Osteoblast (primary cell): ENCODE measurements at places on chromosomes 16 and 17. TPM values are rescaled to one million over a fixed set of nuclear protein-coding genes. Genes with fewer than 3 reads are reported as not detected.

TSC2 gene
- total RNA-seq, result 73.1 and 78.9 TPM in 2 replicates

DNA sequence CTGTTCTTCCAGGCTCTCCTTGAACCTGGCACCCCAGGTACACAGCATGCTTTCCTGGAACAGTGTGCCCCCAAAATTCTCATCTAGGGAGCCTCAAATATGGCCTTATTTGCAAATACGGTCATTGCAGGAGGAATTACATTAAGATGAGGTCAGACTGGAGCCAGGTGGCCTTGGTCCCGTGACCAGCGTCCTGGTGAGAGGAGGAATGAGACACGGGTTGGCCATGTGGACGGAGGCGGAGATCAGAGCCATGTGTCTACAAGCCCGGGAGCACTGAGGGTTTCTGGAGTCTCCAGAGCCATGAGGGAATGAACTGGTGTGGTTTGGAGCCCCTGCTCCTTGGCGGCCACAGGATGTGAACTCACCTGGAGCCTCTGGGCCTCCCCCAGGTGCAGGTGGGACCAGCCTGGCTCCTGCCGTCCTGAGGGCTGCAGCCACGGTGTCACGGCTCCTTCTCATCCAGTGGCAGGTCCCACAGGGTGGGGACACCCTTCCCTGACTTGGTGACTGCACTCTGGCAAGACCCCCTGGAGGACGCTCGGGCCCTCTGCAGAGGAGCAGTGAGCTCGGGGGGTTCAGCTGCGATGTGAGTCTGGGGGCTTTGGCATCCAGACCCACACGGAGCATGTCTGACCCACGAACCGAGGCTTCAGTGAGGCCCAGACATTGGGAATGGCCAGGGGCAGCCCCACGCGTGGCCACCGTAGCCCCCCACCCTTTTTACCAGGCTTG lies 21.8 kb upstream of the GNG13 start:
- peaks cover 10% of the 10 kb centered on the region for H3K4me1 ChIP-seq
- no peaks in the 10 kb centered on the region for H3K36me3 ChIP-seq
- no peak overlapping the region for H3K27ac ChIP-seq
- DNase-seq, result no peak
- peaks cover 34% of the 10 kb centered on the region for H3K27me3 ChIP-seq
- H3K4me3 ChIP-seq, result no peak overlapping the region

GRCh38 chr17:19554393-19554792 lies 20.7 kb downstream of the SLC47A1 start:
- no peaks in the 10 kb centered on the region for H3K36me3 ChIP-seq
- no peak for DNase-seq
- H3K27ac ChIP-seq, result no peak overlapping the region
- H3K4me1 ChIP-seq, result no peaks in the 10 kb centered on the region
- H3K27me3 ChIP-seq, result peaks cover 12% of the 10 kb centered on the region

GRCh38 chr16:31333686-31334649 lies 21.0 kb upstream of the ITGAX start:
- H3K36me3 ChIP-seq, result no peaks in the 10 kb centered on the region
- no peak overlapping the region for H3K4me3 ChIP-seq
- peaks cover 41% of the 10 kb centered on the region for H3K27me3 ChIP-seq
- no peaks in the 10 kb centered on the region for H3K4me1 ChIP-seq

DNA sequence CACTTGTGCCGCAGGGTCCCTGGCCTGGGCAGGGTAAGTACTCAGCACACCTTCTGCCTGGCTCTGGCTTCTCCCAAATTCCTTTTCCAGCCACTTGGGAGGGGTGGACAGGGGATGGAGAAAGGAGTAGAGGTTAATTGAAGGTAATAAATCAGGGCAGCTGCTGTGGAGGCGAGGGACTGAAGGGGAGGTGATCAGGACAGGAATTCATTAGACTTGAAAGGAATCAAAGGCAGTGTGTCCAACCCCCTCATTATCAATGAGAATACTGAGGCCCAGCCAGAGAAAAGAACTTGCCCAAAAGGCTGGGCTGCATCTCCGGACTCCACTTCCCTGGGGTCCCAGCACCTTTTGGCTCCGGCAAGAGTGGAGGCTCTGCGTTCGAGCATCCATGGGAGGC lies 2.4 kb downstream of the SOST start:
- DNase-seq, result no peak
- no peak overlapping the region for H3K4me3 ChIP-seq
- no peaks in the 10 kb centered on the region for H3K4me1 ChIP-seq
- H3K27ac ChIP-seq, result no peak overlapping the region
- no peaks in the 10 kb centered on the region for H3K36me3 ChIP-seq

SCNN1G gene
- not detected in 2 replicates for total RNA-seq

NT5C3B gene
- total RNA-seq, result 69.8 and 70.4 TPM in 2 replicates

DNA sequence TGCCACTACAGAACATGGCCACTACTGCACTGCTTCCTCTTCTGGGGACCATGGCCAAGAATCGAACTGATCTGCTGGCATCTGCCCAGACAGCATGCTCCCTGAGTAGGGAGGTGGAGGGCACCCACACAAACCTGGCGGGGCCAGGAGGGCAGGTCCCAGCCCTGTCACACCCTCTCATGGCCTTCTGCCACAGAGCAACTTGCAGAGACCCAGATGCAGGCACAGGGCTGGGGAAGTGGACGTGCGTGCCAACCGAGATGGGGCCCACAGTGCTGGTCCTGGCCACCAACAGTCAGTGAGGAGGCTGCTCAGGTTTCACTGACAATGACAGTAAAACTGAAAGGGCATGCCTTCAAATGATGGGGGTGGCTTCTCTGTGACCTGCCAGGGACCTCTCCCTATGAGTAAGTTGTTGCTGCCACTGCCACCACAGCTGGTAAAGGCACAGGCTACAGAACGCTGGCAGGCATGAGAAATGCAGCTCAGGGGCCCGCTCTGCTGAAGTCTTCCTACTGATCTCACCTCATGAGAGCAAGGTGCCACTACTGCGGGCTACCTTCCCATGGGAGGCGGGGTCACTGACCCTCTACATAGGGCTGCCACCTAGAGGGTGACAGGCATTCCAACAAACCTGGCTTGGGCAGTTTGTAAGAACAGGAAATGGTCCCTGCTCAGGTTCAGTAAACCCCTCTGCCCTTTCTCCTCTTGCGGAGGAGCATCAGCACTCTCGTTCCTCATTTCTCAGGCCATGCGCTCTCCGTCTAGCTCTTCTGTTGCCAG lies 15.5 kb downstream of the HIC1 start:
- peak overlapping the region; percentile 81 for H3K27ac ChIP-seq
- peak; percentile 56 for DNase-seq
- no peaks in the 10 kb centered on the region for H3K27me3 ChIP-seq
- H3K36me3 ChIP-seq, result peaks cover 16% of the 10 kb centered on the region

JPH3 gene
- total RNA-seq, result under 0.01 TPM in 1 of 2 replicates, not detected in the other

CDH8 gene
- under 0.01 TPM in 1 of 2 replicates, not detected in the other for total RNA-seq

MYH13 gene
- total RNA-seq, result not detected in 2 replicates

DNA sequence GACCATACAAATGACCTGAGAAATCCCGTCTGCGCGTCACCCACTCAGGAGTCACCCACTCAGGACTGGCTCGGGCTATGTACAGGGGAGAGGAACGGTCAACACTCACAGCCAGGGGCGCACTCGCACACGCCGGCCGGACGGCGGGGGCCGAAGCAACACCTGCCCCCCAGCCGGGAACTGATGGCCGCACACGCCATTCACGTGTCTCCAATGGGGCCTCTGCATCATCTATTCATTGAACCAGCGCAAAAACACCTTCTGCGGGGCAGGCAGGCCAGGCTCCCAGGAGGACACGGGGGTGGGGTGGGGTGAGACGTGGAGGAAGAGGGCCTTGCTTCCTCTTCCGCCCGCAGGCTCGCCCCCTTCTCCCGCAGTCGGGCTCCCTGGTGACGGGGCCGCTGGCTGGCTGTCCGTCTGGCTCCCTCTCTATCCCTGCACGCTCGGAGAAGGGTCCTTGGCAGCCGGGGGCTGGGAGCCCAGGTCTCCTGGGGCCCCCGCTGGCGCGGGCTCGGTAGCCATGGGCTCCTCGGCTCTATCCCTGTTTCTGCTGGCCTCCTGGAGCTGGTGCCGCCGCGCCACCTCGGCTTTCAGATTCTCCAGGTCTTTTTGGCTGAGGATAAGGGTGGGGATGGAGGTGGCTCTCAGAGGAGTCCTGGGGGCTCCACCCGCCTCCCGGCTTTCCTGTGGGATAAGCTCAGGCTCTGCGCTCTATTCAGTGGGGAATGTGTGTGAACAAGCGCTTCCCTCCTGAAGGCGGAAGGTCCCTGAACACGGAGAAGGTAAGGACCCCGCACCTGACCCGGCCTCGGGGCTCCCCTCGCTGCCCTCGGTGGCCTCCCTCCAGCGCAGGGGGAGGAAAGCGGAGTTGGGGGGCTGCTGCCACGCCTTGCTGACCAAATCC lies 21.1 kb downstream of the CLUH start:
- H3K4me1 ChIP-seq, result peaks cover 12% of the 10 kb centered on the region
- no peaks in the 10 kb centered on the region for H3K27me3 ChIP-seq
- H3K4me3 ChIP-seq, result no peak overlapping the region
- no peak overlapping the region for H3K27ac ChIP-seq
- H3K36me3 ChIP-seq, result peaks cover 20% of the 10 kb centered on the region
- DNase-seq, result peak; percentile 93

- peaks cover 12% of the 10 kb centered on the region for H3K4me1 ChIP-seq
- H3K4me3 ChIP-seq, result no peak overlapping the region
- H3K27ac ChIP-seq, result no peak overlapping the region
- peaks cover 13% of the 10 kb centered on the region for H3K36me3 ChIP-seq
Measured at GRCh38 chr16:81695321-81696165, 83.5 kb upstream of the PLCG2 start.

FBXW10B gene
- total RNA-seq, result 0.29 and 0.36 TPM in 2 replicates

- no peak overlapping the region for H3K27ac ChIP-seq
- DNase-seq, result no peak
- no peaks in the 10 kb centered on the region for H3K36me3 ChIP-seq
Measured at GRCh38 chr16:87245511-87245910, 71.7 kb downstream of the C16orf95 start.

GRCh38 chr16:22225060-22225459 lies 19.0 kb downstream of the EEF2K start:
- no peak overlapping the region for H3K27ac ChIP-seq
- peaks cover 10% of the 10 kb centered on the region for H3K36me3 ChIP-seq
- H3K4me3 ChIP-seq, result no peak overlapping the region
- no peaks in the 10 kb centered on the region for H3K27me3 ChIP-seq
- no peak for DNase-seq

DNA sequence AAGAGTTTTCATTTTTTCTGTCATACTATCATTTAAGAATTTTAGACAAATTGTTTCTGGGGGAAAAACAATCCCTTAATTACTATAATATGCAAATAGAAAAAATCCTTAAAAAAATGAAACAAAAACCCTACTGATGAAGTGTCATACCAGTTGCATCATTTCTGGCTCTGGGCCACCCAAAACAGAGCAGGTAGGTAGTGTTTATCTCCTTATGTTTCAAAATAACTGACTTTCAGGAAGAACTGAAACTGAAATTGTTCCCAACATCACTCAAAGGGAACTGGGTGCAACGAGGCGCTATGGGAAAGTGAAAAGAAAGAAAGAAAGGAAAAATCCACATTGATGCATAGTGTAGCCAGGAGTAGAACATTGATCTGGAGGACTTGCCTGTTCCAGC lies 653.1 kb upstream of the SOX9 start:
- H3K27ac ChIP-seq, result no peak overlapping the region
- H3K4me1 ChIP-seq, result no peaks in the 10 kb centered on the region
- H3K4me3 ChIP-seq, result no peak overlapping the region

C16orf86 gene
- total RNA-seq, result 6.2 and 6.9 TPM in 2 replicates

DNA sequence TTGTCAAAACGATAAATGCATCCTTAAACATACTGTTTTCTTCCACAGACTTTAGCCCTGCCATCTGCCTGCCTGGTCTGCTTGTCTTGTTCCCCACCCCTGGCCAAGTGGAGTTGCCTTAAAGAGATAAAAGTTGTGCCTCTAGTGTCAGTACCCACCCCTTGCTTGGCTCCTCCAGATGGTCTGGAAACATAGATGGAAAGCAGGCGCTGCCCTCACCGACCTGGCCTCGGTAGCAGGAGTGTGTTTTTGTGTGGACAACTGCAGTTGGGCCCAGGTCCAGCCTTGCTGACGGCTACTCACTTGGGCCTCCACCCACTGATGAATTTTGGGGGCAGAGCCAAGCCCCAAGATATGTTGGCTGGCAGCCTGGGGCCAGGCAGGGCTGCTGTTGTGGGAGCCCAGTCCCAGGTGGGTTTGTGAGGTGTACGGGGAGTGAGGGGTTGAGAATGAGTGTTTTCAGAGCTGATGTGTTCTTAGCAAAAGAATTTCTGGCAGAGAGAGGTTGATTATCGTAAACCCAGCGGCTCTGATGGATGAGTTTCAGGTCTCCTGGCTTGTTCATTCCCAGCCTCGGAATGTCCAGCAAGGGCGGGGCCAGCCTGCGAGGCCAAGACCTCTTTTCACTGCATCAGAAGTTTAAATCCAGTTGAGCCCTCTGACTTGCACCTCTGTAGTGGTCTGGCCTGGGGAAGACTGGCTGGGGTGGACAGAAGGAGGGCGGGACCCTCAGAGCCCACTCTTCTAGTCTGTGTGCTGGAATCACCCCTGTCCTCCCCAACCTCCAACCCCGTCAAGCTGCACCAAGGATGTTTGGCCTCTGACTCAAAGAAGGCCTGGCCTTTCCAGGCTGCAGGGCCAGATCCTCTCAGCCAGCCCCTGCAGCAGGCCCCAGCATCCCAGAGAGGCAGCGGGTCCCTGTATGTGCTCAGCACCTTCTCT lies 179.7 kb downstream of the RAB11FIP4 start:
- peaks cover 60% of the 10 kb centered on the region for H3K36me3 ChIP-seq
- peak; percentile 97 for DNase-seq
- H3K4me3 ChIP-seq, result peak overlapping the region; percentile 32
- H3K4me1 ChIP-seq, result peaks cover 67% of the 10 kb centered on the region
- H3K27ac ChIP-seq, result peak overlapping the region; percentile 94

- H3K27me3 ChIP-seq, result no peaks in the 10 kb centered on the region
- no peaks in the 10 kb centered on the region for H3K36me3 ChIP-seq
- H3K4me1 ChIP-seq, result peaks cover 55% of the 10 kb centered on the region
- DNase-seq, result no peak
- peak overlapping the region; percentile 97 for H3K27ac ChIP-seq
- H3K4me3 ChIP-seq, result peak overlapping the region; percentile 7
Measured at GRCh38 chr16:86665319-86665675, 86.9 kb downstream of the FOXL1 start.

GRCh38 chr16:73949574-73950320 lies 346.9 kb upstream of the PSMD7 start:
- no peaks in the 10 kb centered on the region for H3K36me3 ChIP-seq
- peaks cover 3% of the 10 kb centered on the region for H3K27me3 ChIP-seq
- DNase-seq, result peak; percentile 70
- no peaks in the 10 kb centered on the region for H3K4me1 ChIP-seq

ADAM11 gene
- 0.36 and 0.59 TPM in 2 replicates for total RNA-seq

GRCh38 chr17:65657251-65657828 lies 95.9 kb upstream of the AXIN2 start:
- DNase-seq, result no peak
- H3K36me3 ChIP-seq, result no peaks in the 10 kb centered on the region
- no peak overlapping the region for H3K27ac ChIP-seq
- H3K4me3 ChIP-seq, result no peak overlapping the region
- H3K27me3 ChIP-seq, result no peaks in the 10 kb centered on the region

KRTAP4-6 gene
- total RNA-seq, result not detected in 2 replicates
